ENCODE measurements at places on chromosomes 7 and 10.
A peak's percentile ranks its signal among the peaks of the same experiment; 100 is the strongest.

- no peak for DNase-seq
These were observed 110.9 kb downstream of the MAPK8 start for GRCh38 chr10:48417374-48417773.

GRCh38 chr7:91379991-91380390 is 115.8 kb downstream of the FZD1 start:
- DNase-seq: no peak

GRCh38 chr7:875051-875450 is 1.3 kb upstream of the GET4 start:
- no peak for DNase-seq

DNA sequence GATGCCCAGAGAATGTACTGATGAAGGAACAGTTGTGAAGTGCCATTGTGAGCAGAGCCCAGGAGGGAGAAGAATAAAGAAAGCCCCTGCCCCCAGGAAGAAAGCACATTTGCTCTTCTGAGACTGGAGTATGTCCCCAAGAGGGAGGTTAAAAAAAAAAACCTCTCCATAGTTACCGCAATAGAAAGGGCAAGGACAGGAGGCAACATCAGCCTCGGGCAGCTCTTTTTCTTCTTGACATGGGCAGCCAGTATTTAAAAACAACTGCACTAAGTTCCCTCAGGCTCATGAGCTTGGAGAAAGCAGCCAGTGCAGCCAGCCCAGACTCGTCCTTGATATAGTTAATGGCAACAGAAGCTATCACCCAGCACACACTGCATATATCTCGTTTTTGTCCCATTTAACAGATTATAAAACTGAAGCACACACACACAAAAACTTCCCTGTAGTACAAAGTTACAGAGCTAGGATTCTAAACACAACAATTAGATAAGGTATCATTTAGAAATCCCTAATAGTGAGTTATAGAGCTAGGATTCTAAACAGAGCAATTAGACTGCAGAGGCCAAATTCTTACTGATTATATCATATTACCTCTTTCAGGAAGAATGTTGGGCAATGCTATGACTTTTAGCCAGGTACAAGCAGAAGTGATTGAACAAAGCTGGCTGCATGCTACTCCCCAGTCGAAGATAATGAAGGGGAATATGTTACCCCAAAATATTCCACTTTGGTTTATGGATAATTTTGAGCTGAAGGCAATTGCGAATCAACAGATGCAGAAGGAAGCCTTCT is 823.5 kb downstream of the GRID1 start:
- DNase-seq: no peak

DNA sequence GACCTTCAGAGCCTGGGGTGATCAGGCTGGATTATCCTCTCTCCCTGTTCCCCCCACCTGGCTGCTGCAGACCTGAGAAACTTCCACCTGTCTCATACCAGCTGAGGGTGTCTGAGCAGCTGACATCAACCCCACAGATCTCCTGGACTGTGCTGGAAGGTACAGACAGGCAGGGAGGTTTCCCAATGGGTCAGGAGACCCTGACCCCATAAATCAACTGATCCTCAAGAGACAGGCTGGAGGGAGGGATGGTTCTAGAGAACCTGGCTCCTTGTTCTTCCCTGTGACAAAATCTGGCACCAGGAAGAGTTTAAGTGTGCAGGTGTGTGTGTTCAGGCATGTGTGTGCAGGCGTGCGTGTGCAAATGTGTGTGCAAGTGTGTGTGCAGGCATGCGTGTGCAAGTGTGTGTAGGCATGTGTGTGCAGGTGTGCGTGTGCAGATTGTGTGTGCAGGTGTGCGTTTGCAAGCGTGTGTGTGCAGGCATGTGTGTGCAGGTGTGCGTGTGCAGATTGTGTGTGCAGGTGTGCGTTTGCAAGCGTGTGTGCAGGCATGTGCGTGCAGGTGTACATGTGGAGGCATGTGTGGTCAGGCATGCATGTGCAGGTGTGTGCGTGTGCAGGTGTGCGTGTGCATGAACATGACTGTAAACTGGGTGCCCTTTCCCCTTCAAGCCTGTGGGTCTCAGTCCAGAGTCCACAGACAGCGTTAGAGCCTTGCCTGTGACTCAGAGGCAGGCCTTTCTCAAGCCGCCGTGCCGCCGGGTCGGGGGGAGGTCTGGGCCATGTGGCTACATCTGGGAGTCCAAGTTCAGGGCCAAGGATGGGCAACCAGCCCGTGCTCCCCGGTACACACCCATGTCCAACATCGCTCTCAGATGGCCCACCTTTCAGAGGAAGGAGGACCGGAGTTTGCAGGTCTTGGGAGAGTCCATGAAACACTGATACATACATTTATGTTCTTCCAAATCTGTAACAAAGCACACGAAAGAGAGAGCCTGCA is 50.1 kb upstream of the ELN start:
- DNase-seq: no peak

DNA sequence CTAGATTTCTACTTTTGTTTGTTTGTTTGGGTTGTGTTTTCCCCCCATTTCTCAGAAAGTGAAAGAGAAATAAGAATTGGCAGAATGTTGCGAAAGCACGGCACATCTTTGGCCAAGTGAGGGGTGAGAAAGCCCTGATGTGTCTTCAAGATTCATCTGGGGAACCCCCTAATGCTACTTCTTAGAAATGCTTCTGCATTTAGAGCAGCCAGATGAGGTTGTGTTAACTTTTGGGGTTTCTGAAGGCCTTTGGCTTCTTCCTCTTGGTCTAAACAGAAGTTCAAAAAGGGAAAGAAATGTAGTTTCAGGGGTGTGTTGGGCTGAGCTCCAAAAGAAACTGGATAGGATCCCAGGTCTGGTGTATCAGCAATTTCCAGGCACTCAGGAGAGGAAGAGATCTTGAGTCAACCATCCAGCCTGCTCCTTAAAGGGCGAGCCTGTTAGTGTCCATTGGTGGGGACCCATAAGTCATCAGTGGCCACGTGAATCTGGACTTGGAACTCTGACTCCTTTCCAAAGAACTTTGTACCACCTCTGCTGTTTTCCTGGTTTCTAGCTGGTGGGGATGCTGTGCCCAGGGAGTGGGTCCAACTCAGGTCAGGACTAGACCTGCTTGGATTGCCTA is 6.5 kb downstream of the DUSP5 start:
- DNase-seq: peak; percentile 52

DNA sequence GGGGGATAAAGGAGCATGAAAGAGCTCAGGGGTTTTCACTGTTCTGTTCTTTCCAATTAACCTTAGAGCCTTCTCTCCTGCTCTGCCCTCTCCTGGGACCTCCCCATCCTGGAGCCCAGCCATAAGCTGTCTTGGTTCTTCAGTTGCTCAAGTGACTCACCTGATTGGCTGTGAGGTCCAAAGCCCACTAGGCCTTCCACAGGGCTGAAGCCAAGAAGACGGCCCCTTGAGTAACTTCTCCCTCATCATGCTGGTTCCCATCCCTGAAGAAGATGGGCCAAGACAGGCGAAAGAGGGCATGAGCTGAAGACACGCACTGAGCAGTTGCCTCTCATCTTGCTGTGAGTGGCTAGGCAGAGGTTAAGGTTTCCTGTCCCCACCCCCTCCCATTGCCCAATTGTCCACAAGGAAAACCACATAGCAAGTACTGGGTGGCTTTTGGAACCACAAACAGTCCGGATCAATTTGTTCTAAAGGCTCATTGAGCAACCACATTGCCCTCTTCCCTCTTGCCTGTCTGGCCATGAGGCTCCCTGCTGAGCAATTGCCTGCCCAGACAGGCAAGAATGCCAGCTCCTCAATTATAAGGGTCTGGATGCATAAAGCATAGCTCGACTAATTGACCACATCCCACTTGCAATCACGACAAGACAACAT is 43.9 kb upstream of the GPAM start:
- DNase-seq: no peak

DNA sequence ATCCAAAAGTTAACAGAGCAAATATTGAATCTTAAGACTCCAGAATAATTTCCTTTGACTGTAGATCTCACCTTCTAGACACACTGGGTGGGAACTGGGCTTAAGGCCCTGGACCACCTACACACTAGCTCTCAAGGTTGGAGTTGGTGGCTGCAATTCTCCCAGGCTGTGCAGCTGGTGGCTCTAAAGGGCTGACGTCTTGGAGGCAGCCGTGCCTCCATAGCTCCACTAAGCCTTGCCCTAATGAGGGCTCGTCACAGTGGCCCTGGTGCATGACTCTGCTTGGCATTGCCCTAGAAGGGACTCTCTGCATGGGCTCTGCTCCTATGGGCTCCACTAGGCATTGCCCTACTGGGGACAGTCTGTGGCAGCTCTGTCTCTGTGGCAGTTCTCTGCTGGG is 1005.2 kb downstream of the CCSER2 start:
- DNase-seq: no peak

DNA sequence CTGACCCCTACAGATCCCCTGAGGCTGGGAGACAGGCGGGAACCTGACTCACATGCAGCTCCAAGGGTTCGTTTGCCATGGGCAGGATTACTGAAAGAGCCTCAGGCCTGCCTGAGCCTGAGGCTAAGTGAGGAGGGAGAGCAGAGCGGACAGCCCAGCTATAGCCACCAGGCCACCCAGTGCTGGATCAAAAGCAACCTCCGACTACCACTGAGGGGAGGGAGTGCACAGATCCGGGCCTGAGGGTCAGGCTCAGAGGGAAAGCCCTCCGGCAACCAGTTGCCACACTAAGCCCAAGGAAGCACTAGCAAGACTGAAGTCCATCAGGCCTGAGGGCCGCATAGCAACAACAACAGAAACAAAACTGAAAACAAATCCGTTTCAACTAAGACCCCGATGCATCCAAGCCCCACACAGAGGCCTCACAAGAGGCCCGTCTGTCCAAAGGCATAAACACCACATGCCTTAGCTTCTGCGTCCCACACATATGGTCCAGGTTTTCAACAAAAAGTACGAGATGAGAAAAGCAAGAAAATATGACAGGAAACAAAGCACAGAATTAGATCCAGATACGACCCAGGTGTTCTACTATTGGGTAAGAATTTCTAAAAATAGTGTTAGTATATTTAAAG is 92.5 kb upstream of the VIPR2 start:
- no peak for DNase-seq

DNA sequence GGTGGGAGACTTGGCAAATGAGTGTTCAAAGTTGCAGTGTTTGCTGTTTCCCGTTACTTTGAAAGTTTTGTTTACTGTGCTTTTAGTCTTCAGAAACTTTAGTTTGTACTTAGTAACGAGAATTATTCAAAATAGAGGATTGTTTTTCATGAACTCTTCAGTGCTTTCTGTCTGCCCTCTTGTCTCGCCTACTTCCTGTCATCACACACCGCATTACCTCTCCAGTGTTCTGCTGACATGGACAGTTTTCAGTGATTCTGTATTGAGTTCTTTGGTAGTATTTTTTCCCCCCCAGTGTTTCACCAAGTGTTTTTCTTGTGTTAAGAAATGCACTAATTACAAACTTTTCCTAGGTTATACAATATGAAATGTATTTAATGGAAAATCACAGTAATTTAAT is 207.0 kb downstream of the MLLT10 start:
- no peak for DNase-seq

GRCh38 chr10:21584834-21585530 is 51.0 kb downstream of the MLLT10 start:
- DNase-seq: no peak

DNA sequence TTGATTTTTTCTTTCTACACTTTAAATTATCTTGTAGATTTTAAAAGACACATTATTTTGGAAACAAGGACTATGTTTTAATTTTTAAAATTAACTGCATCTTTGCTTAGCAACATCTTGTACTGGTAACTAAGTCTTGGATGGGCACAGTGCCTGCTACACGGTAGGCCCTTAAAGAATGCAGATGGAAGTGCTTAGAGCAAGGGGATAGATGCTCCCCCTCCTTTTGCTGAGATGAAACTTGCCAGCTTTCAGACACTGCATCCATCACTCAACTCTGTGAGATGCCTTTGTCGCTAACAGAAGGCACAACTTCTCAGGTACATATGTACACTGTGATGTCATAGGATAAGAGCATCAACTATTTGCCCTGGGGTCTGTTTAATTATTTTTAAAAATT is 103.9 kb downstream of the LRRC18 start:
- no peak for DNase-seq

GRCh38 chr10:113991091-113991860 is 52.4 kb upstream of the ADRB1 start:
- DNase-seq: no peak

DNA sequence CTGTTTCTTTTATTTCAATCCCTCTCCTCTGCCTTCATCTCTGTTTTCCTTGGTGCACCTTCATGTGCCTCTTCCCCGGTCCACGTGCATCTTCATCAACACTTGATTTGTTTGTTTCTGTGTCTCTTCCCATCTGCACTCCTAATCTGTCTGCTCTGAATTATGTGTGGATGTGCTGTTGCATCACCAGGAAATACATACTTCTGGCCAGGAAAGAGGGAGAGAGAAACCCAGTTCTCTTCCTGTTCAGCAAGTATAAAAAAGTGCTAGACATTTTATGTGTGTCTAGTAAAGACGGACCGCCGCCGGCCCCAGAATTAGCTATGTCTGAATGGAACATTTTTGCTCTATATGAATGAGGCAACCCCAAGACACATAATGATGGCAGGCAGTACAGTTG is 93.8 kb downstream of the CALD1 start:
- DNase-seq: no peak

DNA sequence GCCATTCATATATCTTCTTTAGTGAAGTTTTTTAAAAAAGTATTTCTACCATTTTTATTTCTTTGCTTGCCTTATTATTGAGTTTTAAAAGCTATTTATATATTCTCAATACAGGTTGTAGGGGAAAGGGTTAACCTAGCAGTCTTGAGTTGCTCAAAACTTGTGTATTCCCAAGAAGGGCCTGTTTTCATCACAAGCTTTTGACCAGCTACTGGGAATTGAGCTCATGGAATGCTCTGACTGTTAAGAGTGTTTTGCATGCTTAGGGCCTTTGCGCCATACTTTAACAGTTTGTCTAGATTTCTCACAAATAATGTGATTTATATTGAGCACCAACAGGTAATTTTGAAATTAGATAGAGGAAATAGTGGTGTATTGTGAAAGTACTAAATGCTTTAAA is 72.0 kb upstream of the CALCR start:
- DNase-seq: no peak

GRCh38 chr7:66699998-66700397 is 40.5 kb upstream of the RABGEF1 start:
- no peak for DNase-seq

DNA sequence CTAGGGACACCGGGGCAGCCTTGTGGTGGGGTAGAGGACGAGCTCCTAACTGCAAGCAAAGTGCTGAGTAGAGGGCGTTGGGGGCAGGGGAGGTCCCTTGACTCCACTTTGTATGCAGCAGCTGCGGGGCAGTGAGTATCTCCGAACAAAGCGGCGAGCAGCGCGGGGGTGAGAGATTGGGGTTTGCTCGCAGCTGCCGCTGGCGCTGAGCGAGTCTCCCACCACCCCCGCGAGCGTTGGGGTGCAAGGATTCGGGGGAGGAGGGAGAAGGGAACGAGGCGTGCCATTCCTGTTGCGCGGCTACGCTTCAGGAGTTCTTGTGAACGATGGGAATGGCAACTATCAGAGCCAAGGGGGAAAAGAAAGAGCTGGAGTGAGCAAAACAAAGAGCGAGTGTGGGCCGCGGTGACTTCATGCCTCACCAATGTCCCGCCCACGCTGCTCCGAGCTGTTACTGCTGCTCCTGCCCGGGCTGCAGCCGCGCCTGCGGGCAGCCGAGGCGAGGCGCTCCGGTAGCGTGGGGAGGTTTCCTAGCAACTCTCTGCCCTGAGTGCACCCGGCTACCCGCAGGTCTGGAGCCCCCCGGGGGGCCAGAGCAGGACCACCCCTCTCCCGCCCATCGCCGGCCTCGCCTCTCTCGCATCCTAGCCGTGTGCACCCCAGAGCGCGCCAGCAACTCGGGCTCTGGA is at the start of gene ITGB8:
ITGB8 (plus strand) TSS at position 662 of the 689 bp plus-strand sequence. CDS start 907 bp downstream, outside the sequence.
- DNase-seq: peak; percentile 92

All from brain microvascular endothelial cell (primary cell).